ENCODE measurements at places on chromosomes 7 and 10. TPM values are rescaled to one million over a fixed set of nuclear protein-coding genes. Genes with fewer than 3 reads are reported as not detected.

Gene GDF2
- total RNA-seq: not detected

Gene CCDC172
- not detected for total RNA-seq

Gene PNLIPRP2
- total RNA-seq: not detected

- no peak for DNase-seq
These were observed 57.4 kb upstream of the EBF3 start for GRCh38 chr10:130021383-130021950.

DNA sequence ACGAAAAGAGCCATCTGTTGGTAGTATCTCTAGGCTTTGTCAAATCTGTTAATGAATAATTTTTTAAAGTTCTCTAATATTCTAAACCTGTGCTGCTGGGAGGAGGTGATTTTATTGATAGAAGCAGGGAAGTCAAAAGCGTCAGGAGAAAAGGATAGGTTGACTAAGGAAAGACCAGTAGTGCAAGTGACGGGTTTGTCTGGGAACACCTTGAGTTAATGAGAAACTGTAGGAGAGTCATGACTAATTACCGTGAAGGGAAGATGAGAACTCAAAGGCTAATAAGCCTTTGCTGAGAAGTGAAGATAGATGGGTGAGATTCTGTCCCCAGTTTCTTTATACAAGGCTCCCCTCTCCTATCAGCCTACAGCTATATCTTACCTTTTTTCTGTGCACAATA, 5.0 kb upstream of the PDK4 start:
- DNase-seq: no peak

DNA sequence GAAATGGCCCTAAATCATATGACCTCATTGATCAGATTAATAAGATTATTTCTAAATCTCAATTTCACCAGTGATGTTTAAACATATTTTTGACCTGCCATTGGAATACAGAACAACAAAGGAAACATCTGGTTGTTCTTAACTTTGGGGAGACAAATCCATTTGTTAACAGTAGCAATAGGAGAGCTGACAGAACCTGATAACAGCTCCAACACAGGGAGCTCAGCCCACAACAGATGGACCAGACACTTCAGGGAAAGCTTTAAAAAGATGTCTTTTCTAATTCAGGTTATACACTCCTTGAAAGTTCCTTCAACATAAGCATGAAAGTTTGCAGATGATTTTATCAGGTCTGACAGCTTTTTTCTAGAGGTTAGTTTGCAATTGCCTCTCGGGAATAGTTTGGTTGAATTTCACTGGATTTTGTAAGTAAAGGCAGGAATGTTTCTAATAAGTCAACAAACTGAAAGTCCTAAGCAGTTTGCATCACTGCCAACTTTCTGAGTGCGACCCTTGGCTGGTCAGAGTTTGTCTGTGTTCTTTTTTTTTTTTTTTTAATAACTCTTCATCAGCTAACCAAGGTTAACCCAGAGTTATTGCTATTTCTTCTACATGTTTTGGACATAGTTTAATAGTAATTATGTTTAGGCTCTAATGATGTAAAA, 6.5 kb upstream of the MET start:
- DNase-seq: no peak

GRCh38 chr10:9299966-9300365, 1245.5 kb downstream of the GATA3 start:
- DNase-seq: no peak

DNA sequence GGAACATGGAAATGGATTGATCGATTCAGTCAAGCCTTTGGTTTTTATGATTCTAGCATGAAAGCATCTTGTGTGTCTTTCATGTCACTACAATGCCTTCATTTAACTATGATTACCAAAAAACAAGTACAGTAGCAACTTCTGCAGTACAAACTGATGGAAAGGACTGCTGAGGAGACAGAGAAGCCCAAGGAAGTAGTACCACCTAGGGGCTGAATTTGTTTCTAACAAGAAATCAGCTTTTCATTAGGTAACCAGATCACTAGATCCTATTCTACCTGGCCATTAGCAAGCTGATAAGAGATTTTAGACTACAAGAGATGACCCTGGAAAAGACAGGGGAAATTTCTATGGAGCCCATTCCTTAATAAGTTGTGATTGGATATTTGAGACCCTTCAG, 3.2 kb upstream of the IFIT1 start:
- peak; percentile 27 for DNase-seq
